ENCODE measurements at places on chromosomes 5 and 9.

- no peak for DNase-seq
Observed at GRCh38 chr9:116137010-116137409, 16.6 kb upstream of the PAPPA start.

DNA sequence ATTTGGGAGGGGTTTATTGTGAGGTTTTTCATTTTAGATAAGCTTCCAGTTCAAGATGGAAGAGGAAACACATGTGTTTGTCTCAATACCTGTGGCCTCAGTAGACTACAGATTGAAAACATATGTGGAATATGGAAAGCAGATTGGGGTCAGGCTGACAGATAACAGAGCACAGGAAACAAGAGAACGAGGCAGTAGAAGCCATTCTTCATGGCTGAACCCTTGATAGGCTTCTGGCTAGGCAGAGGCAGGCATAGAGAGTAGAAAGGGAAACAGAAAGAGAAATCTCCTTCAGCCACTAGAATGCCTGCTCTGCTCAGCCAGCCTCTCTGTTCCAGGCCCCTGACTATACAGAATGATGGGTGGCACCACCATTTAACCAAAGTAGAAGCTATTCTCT, 152.5 kb downstream of the MUSK start:
- DNase-seq, result no peak

DNA sequence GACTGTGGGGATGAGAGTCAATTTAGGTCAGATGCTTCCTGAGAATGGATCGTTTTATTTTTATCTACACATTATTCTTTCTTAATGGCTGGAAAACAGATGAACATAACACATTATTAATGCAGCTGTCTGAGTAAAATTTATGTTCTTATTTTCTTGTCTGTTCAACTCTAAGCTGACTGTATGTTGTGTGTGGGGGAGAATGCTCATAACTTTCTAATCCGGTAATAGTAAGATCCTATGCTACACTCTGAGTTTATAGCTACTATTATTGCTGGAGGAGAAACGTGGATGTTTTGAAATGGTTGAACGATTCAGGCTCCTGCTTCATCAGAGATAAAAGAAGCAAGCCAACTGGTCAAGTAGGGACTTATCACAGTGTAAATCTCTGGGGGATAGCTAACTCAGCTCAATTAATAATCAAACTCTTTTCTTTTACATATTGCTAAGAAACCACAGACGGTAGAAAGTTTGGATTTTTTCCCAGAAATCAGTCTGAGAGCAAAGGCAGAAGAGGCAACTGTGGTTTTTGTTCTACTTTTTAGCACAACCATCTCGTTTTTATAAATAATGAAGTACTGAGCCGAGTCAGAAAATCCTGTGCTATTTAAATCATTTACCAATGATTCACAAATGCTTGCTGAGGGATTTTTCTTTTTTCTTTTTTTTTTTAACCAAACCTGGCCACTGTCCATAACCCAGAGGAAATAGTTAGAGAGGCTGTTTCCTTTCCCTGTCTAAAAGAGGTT, 265.0 kb upstream of the FAM174A start:
- DNase-seq, result no peak

- DNase-seq, result no peak
Observed at GRCh38 chr5:21145376-21145775, 1157.4 kb upstream of the CDH18 start.

DNA sequence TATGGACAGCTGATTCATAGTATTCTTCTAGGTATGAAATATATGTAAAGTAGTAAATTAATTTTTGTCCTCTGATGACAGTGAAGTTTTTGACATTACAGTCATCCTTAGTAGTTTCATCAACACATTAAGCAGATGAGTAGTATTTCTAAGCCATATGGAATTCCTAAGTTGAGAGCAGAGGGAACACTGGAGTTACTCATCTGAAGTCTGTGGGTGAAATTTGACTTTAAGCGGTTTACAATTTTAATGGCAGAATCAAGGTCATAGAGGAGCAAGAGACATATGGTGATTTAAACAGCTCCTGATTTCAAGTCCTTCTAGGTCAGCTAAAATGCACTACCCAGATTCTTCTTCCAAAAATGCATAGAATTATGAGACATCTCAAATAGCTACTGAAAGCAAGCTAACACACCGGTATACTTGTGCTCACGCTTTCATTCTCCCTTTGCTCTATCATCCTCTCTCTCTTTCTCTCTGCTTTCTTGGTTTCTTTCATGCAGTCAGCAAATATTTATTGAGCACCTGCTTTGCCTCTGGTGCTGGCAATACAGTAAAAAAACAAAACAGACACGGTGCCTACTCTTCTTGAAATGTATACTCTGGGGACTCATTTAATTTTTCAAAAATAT, 235.9 kb downstream of the FER start:
- no peak for DNase-seq

DNA sequence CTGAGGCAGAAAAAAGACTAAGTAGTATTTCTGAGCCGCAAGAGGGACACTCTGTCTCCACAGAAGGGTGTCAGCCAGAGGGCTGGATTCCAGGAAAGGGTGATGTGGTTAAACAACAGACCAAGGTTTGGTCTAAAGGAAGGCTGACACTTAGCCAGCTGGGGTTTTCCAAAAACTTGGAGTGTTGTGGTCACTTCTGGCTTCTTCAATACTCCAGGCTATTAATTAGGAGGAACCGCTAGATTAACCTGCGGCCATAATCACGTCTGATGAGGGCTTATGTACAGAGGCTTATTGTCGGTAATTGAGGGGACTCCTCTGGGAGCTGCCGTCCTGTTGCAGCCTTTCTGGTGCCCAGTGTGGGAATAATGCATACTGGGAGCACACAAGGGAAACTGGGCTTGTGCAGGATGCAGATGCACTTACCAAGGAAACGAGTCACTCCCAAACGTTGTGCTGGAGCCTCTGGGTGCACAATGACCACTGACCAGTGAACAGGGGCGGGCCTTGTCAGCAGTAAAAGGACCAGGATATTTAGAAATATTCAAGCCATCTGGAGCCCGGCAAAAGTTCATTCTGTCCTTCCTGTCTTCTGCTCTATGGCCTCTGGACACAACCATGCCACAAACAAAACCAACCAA, 70.2 kb upstream of the TUT7 start:
- no peak for DNase-seq
